NCI-H2081 treated with DMSO at 0.1 percent for 48 hours (cell line): ENCODE measurements at places on chromosomes 6 and 20.

GRCh38 chr6:132482581-132482980 lies 30.3 kb downstream of the STX7 start:
- DNase-seq: no peak

DNA sequence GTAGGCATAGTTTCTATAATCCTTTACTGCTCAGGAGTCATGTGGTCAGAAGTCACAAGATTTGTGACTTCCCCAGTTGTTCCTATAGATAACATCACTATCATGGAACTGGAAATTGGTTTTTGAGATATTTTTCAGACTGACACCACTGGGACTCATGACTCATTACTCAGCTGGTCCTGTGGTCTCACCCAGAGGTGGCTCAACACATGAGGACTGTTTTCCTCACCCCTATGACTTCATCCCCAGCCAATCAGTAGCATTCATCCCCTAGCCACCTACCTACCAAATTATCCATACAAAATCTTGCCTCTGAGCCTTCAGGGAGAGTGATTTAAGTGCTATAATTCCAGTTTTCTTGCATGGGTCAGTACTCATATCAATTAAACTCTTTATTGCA lies 1217.7 kb downstream of the EPHA7 start:
- DNase-seq: no peak

DNA sequence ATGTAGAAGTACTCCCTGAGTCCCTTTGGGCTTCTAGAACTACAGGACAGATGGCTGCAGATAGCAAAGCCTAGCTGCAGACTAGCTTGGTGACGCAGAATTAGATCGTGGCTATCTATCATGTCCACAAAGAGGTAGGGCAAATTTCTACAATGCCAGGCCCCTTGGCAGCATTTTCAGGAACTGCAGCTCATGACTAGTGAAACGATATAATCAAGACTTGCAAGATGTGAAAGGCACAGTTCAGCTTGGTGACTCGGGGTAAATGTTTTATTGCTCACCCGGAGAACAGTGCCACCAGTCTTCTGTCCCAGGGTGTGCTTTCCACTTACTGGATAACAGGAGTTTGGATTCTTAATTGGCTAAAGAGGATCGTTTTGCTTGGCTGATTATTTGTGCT lies 108.7 kb upstream of the LY86 start:
- no peak for DNase-seq

DNA sequence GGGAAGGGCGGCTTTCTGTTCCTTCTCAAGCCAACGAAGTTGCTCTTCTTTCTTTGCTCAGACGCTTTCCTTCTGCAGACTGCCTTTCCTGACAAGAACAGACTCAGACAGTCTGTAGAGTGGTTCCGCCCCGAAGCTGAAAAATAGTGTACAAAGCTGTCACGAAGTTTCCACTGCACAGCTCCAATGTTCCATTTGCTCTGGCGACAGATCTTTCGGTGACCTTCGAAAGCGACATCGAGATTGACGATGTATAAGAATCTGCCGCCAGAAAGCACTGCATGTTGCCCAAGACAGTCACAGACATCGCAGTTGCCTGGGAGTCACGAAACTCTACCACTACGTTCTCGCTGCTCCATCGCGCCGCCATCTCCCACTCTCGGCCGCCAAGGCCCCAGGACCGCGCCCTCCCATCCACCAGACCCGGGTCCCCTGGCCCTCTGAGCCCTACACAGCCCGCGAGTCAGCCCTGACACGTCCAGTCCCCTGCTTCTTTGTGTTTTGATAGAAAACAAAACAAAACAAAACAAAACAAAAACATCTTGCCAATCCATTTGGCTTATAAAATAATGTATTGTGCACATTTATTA lies 42.1 kb upstream of the ZNF184 start:
- DNase-seq: no peak

GRCh38 chr6:40796260-40797221 lies 209.4 kb upstream of the LRFN2 start:
- DNase-seq: no peak

DNA sequence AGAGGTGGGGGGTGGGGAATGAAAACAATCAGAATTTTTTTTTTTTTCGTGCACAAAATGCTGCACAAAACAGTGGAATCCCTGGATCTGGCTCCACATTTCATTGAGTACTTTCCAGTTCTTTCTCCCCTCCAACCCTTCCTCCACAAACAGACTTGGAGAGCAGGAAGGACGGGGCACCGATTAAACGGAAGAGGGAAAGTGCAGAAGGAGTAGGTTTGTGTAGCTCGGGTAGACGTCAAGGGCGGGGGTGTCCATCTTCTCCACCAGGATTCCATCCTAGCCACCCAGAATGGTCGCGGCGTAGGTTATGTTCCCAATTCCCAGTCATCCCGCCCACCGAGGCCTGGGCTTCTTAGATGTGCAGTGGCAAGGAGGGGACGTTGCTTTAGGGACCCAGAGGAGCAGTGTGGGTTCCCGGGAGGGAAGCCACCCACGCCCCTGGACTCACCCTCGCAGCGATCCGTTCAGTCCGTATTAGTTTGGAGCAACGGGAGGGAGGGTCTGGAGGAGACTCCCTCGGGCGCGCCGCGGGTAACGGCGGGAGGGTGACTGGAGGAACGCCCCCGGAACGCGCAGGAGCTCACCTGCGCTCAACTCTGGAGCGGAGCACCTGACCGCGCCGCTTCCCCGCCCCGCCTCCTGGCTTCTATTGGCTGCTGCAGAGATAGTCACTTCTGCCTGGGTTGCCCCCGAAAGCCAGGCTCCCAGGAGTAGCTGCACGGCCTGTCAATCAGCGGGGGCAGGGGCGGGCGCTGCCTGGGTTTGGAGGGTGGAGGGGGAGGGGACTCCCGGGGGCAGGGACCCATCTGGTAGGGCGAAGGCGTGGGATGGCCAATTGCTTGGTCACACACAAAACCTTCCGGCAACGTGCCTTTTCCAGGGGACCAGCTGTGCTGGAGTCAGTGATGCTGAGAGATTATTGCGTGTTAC lies at the start of gene ENPP5:
ENPP5 (minus strand) TSS at position 624 of the 933 bp plus-strand sequence. CDS start 2,718 bp downstream, outside the sequence.
- DNase-seq: peak; percentile 88

DNA sequence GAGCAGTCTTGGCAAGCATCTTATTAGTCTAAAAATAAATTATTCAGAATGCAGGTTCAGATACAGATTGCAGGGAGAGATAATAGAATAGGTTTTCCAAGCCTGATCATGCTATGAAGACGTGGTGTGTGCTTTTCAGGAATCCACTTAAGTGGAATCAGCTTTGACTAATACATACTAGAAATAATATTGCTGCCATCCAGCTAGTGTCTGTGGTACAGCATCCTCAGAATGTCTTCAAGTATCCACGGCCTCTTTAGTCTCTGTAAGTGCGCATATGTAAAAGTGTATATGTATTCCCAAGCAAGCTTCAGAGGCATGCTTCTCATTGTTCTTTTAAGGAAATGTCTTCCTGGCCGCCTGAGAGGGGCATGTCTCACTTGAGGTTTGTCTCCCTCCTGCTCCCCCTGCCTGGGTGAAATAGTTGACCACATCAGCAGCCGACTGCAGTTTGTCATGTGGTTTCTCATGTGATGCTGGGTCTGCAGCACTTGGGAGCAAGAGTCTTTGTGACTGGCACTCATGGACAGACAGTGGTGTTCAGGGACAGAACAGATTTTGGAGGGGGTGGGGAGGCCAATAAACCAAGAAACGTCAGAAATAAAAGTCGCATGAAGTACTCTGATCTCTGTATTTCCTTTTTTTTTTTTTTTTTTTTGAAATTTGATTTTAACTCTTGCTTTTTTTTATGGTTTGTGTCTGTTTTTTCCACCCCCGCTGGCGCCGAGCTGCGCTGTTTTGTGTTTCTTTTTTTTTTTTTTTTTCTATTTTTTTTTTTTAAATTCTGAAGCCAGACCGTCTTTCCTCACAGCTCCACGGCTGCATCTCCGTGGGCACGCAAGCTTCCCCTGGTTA lies 150.8 kb downstream of the PRL start:
- no peak for DNase-seq

DNA sequence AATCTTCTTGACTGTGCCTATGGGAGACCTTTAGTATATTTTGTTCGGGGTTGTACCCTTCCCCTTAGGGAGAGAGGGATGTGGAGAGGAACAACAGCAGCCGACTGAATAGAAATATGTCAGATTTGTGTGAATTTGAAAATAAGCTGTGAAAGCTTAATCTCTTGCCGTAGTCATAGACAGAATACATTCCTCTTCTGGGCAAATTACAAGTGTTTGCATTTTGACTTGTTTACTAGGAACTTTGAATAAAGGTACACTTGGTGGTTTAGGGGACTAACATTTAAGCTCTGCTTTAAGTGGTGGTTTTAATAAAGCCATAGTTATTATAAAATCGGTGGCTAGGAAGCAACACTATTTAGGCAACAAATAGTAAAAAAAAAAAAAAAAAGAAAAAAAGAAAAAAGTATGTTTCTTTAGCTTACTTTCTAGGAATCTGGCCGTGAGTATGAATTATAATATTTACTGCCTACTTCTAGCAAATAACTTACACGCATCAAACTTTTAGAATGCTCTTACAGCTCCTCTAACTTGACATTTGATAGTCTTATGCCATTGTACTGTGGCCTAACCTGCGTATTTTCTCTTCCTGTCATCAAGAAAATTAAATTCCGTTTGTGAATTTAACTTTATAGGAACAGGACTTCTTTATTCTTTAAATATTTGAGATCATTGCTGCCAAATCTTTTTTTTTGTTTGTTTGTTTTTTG lies 65.1 kb downstream of the ZBTB2 start:
- no peak for DNase-seq

DNA sequence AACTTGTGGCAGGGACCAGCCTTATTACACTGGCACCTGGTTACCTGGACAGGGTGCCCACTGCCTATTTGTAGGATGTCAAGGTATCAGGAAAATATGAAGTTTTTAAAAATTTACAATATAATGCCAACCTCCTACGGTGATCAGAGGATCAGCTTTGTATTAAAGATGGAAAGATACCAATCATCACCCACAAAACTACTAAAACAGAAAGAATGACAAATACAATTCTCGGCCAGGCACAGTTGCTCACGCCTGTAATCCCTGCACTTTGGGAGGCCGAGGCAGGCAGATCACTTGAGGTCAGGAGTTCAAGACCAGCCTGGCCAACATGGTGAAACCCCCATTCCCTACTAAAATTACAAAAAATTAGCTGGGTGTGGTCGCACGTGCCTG lies 18.4 kb upstream of the PRND start:
- DNase-seq: no peak

GRCh38 chr20:36773107-36773596 lies 411 bp downstream of the DSN1 start:
- no peak for DNase-seq

- DNase-seq: no peak
Observed at GRCh38 chr6:135328136-135328535, 147.0 kb downstream of the MYB start.

DNA sequence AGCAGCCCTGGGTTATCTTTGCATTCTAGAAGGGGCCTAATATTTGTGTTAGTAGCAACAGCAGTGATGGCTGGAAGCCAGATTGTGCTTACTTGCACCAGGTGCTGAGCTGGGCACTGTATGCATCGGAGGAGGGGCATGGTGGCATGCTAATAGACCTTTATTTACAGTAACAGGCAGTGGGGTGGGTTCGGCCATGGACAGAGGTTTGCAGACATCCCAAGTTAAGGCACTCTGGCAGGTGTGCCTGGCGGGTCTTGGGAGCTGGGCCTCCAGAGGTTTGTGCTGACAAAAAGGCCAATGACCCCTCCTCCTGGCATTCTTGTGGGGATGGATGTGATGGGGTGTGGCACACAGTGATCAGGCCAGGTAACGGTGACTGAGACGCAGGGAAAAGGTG lies 39.0 kb upstream of the CD93 start:
- no peak for DNase-seq

GRCh38 chr6:39992861-39993622 lies 58.8 kb upstream of the MOCS1 start:
- DNase-seq: no peak

DNA sequence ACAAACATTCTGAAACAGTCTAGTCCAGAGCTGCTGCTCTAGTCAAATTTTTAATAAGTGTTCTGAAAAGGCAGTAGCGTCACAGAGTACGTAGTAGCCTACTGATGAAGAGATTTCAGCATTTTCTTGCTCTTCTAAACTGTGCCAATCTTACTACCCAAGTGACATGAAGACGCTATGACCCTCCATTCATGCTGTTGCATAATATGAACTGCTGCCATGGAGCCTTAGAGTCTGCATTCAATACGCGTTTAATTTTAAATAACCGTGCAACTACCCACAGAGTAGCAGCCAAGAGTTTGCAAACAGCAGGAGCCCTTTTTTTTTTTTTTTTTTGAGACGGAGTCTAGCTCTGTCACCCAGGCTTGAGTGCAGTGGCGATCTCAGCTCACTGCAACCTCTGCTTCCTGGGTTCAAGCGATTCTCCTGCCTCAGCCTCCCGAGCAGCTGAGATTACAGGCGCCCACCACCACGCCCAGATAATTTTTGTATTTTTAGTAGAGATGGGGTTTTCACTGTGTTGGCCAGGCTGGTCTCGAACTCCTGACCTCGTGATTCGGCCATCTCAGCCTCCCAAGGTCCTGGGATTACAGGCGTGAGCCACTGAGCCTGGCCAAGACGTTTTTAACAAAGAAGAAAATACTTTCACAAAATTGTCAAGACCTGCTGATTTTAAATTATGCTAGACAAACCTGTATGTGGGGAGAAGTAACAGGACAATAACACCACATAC lies 44.3 kb downstream of the EZR start:
- no peak for DNase-seq

GRCh38 chr6:128079021-128079420 lies 178.2 kb upstream of the THEMIS start:
- no peak for DNase-seq

GRCh38 chr20:22020201-22020600 lies 314.7 kb downstream of the PAX1 start:
- no peak for DNase-seq

- no peak for DNase-seq
Observed at GRCh38 chr6:150006961-150007464, 18.3 kb downstream of the RAET1L start.

GRCh38 chr20:9602847-9603183 lies 88.4 kb downstream of the LAMP5 start:
- DNase-seq: no peak

- no peak for DNase-seq
Observed at GRCh38 chr20:9928281-9928737, 89.4 kb upstream of the PAK5 start.

DNA sequence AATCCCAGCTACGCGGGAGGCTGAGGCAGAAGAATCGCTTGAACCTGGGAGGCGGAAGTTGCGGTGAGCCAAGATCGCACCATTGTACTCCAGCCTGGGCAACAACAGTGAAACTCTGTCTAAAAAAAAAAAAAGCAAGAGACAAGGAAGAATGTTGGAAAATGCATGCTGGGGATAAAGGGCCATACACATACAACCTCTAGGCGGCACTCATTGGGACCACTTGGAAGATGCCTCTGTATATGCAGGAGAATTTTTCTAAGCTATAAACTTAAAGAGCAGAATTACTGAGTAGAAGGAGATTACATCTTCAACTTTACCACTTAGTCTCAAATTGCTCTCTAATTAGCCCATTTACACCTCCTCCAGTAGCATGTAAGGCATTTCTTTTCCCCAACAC lies 42.8 kb downstream of the ZBTB9 start:
- DNase-seq: no peak

- DNase-seq: no peak
Observed at GRCh38 chr6:164409309-164410009, 899.9 kb downstream of the C6orf118 start.

GRCh38 chr6:26550250-26550993 lies 12.3 kb downstream of the HMGN4 start:
- no peak for DNase-seq

GRCh38 chr6:170114187-170114945 lies 176.5 kb downstream of the DLL1 start:
- no peak for DNase-seq
